ENCODE measurements at places on chromosomes 4 and X. TPM values are rescaled to one million over a fixed set of nuclear protein-coding genes. Genes with fewer than 3 reads are reported as not detected.

SLC34A2 gene
- total RNA-seq: 2.3 TPM

GLRA2 gene
- not detected for total RNA-seq

GRCh38 chr4:151409470-151410313 is 716 bp downstream of the FHIP1A start:
- peak; percentile 87 for DNase-seq

- DNase-seq: no peak
Measured at GRCh38 chrX:18888281-18888680, 95.6 kb downstream of the PHKA2 start.

GRCh38 chr4:168761066-168761465 is 249.0 kb downstream of the CBR4 start:
- DNase-seq: no peak

- no peak for DNase-seq
Measured at GRCh38 chr4:147137280-147137679, 191.6 kb upstream of the TTC29 start.

- no peak for DNase-seq
Measured at GRCh38 chr4:54843946-54844345, 186.2 kb downstream of the KIT start.

GRCh38 chrX:44874420-44875184 is 1.6 kb downstream of the KDM6A start:
- no peak for DNase-seq

- DNase-seq: no peak
Measured at GRCh38 chr4:65624651-65625050, 45.6 kb downstream of the EPHA5 start.

DNA sequence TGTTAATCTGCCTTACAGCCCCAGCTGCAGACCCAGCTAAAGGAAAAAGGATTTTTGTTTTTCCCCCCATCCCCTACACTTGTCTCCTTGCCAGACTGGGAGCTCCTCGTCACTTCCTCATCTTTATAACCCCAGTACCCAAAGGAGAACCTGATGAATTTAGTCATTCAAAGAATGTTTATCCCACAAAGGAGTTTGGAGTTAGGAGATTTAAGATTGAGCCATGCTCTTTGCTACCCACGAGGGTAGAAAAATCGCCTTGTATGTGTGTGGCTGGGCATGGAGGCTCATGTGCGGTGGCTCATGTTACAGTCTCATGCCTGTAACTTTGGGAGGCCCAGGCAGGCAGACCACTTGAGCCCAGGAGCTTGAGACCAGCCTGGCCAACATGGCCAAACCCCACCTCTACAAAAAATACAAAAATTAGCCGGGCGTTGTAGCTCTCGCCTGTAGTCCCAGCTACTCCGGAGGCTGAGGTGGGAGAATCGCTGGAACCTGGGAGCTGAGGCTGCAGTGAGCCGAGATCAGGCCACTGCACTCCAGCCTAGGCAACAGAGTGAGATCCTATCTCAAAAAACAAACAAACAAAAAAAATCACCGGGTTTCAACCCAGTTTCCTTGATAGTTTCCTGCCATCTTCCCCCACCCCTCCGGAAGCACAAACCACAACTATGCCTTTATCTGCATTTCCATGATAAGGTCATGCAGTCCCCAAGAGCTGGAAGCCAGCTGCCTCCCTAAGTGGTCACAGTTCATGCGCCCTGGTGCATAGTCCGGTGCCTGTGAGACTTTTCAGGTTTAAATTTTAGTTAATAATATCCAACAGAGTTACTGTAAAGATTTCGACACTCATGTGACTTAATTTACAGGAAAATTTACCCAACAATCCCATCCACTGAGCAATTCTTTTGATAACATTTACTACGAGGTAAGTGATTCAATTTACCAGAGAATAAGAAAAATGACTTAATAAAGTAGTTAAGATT is 1.5 kb downstream of the CFAP97 start:
- DNase-seq: no peak

KIAA1210 gene
- total RNA-seq: 0.08 TPM

DNA sequence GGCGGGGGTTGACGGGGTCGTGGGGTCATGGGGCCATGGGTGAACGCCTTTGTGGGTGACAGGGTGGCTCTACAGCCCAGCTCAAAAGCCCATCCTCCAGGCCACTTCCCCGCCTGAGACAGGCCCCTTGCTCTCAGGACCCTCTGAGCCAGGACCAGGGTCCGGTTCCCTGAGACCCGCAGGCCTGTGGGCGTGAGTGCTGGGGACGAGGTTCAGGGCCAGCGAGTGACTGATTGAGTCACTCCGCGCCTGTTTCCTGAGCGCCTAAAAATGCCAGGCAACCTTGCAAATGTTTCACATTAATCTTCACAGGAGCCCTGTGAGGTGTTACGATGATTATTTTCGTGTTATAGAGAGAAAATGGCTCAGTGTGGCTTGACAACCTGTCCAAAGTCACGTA is 97.8 kb downstream of the ZNF674 start:
- DNase-seq: peak; percentile 10

- DNase-seq: peak; percentile 88
Measured at GRCh38 chr4:112704991-112705845, 68.3 kb downstream of the LARP7 start.

GRCh38 chr4:11376571-11376970 is 52.1 kb downstream of the HS3ST1 start:
- no peak for DNase-seq

FGD1 gene
- 5.3 TPM for total RNA-seq

DNA sequence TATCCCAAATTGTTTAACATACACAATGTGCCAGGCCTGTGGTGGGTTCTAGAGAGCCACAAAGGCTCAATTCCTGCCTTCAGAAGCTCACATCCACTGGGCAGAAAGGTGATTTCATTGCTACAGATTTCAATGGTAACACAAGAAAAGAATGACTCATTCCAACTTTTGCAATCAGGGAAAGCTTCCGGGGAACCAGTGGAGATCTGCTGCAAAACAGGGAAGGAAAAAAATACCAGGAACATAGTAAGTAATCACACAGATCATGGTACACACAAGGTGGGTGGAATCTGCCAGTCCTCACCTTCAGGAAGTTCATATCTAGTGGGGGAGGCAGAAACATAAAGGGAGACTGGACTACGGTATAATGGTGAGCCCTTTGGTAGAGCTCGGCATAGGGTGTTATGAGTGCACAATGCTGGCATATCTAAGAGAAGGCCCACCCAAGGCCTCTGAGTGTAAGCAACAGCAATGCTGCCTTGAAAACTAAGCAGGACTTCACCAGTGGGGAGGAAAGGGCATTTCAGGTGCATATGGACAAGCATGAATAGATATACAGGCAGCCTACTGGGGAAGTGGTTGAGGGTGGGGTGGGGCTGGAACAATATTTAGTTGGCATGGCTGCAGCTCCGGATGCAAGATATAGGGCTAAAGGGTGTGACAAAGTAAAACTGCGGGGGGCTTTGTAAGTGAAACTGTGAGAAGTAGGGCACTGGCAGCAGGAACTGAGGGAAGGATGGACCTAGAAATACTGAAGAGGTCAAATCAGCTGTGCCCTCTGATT is 24.2 kb downstream of the GPRIN3 start:
- no peak for DNase-seq

GRCh38 chr4:57037982-57038604 is 59.4 kb downstream of the POLR2B start:
- peak; percentile 37 for DNase-seq

DNA sequence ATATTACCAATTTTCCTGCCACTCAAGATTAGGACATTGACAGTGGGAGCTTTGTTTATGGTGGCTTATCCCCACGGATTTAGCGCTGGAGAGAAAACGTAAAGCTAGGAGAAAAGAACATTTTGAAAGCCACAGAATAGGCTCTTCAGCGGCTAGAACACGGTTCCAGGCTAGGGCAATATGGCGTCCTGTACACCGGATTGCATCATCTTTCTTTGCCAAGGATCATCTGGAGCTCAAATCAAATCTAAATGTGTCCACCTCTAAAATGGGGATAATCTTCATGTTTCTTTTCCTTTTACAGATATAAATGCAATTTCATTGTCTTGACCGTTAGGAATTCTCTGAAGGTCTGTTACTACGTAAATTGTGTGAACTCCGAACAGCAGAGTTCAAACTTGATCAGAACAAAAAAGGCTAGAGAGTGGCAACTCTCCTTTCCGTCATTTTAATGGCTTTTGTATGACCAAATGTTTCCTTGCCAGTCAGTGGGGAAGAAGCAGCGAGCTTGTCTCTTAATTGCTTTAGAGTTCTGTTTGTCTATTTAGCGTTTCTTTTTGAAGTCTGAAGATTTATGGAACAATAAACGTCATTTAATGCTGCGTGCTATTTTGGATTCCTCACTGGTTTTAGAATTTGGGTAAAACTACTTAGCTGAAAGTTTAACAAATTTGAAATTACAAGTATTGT is 2.6 kb upstream of the WWC2 start:
- no peak for DNase-seq

Data from lower leg skin (tissue), 4 donors.